ENCODE measurements at places on chromosomes 11 and 22. TPM values are rescaled to one million over a fixed set of nuclear protein-coding genes. Genes with fewer than 3 reads are reported as not detected.

GRCh38 chr11:126154691-126155090 is 56.8 kb downstream of the RPUSD4 start:
- peak; percentile 30 for DNase-seq

- DNase-seq: peak; percentile 84
Observed at GRCh38 chr11:64868904-64869570, 9.4 kb downstream of the EHD1 start.

DNA sequence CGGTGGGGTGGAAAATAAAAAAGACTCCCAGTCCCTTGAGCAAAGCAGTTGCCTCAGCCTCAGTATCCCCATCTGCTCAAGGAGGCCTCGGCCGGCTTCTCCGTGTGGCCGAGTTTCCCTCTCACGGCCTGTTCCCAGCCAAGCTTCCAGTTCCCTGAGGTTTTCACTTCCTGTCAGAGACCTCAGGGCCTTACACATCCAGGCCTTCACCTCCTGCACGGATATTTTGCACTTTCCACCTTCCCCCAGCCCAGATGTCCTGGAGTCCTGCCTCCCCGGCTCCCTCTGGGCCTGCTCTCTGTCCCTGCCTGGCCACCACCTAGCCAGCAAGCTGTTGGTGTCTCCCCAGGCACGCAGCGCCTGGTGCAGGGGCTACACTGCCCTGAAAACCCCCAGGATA is 41.1 kb upstream of the CD82 start:
- DNase-seq: no peak

GRCh38 chr22:40634119-40634903 is 2.2 kb downstream of the MRTFA start:
- no peak for DNase-seq

- DNase-seq: no peak
Observed at GRCh38 chr11:11567936-11568650, 53.7 kb downstream of the GALNT18 start.

DNA sequence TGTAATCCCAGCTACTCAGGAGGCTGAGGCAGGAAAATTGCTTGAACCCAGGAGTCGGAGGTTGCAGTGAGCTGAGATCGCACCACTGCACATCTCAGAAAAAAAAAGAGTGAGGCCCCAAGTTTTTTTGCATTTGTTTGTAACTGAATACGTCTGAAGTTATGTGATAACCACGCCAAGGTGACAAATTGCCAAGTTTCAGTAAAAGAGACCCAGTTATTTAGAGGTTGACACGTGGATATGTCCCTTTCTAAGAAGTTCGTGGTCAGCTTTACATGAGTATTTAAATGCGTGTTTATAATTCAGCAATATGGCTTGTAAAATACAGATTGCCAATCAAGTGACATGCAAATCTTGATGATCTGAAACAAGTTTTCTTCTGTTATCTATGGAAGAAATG is 8.0 kb downstream of the PPARA start:
- DNase-seq: no peak

DNA sequence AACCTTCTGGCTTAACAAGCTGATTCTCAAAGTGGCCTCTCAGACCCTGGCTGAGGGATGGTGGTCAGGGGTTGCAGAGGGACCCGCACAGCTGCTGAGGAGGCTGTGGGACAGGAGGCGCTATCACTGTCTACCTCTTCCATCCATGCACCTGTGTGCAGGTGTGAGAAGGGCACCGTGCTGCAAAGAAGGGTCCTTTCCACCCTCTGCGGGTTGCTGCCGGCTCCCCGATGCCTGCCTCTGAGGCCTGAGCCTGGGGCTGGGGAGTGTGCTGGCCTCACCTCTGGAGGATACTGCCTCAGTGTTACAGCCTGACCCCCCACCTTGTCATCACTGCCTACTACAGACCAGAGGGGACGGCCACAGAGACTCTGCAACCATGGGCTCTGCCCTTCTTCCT is 66.1 kb upstream of the B3GAT1 start:
- no peak for DNase-seq

- DNase-seq: no peak
Observed at GRCh38 chr22:45072322-45072903, 62.6 kb upstream of the PHF21B start.

- no peak for DNase-seq
Observed at GRCh38 chr11:86575208-86575855, 97.1 kb downstream of the ME3 start.

DNA sequence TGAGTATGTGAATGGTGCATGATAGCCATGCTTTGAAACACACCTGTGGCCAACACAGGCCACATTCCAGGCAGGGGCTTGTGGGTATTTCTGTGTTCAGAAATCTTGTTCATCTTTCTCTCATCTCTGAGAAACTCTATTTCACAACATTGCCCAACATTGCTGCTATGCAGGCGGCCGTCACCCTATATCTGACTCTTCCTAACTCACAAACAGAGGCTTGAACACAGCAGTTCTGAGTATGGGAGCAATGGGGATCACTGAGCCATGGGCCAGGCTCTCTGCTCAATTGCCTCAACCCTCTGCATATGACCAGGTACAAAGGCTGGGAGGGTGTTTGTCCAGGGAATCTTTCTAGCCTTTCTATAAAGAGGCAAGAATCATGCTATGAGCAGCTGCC is 259.9 kb downstream of the BUD13 start:
- DNase-seq: no peak

- DNase-seq: no peak
Observed at GRCh38 chr11:11163669-11164333, 189.2 kb downstream of the CSNK2A3 start.

DNA sequence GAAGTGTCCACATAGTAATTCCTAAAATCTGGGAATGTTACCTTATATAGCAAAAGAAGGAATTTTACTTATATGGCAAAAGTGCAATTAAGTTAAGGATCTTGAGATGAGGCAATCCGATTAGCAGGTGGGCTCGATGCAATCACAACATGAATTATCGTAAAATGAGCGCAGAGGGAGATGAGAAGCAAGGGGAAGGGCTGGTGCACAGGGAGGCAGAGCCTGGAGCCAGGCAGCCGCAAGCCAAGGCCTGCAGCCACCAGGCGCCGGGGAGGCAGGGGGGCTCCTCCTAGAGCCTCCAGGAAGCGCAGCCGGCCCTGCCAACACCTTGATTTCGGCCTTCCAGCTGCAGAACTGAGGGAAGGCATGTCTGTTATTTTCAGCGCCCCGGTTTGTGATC is 85.7 kb downstream of the CELSR1 start:
- no peak for DNase-seq

DNA sequence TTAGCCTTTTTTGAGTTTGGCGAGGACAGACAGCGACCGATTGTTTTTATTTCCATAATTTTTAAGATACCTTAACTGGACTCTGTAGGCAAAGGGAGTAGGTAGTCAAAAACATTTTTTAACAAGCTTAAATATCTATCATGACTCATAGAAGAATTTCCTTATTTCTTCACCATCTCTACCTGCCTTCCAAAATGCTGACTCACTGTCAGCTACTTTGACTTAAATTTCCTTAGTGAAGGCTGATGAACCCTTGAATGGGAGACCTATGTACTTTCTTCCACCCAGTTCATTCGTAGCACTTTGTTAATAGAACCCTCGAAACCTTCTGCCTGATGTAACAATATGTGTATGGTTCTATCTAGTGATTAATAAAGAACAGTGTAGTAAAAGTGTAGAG is 1.1 kb upstream of the MTMR2 start:
- no peak for DNase-seq

- DNase-seq: no peak
Observed at GRCh38 chr11:125300791-125301218, 136.3 kb downstream of the PKNOX2 start.

DNA sequence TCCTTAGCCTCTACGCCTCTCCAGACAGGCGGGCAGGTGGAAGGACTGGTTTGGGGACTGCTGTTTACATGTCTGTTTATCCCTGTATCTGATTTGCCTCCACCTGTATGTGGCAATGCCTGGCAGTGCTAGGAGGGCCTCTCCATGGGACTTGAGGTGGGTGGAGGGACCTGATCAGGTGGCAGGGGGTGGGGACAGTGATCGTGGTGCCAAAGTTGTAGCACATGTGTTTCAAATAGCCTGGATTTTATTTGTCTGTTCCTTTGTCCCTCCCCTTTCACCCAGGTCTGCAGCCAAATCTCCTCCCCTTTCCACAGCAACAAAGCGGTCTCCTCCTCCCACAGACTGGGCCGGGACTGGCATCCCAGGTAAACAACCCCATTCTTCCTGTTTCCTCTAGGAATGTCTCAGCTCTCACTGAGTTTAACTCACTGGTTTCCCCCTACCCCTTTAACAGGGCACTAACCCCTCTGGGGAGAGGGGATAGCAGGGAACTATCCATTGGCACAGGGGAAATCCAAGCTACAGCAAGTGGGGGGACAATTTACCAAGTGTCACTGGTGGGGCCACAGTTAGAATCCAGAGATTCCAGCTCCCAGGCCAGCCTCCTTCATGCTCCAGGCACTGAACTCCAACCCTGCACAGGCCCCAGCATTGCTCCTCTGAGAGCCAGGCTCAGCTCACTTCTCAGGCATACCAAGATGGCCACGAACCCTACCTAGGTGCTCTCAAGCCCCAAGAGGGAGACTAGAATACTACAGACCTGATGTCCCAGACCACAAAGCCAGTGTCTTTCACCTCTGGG is 22.9 kb upstream of the TLCD5 start:
- DNase-seq: no peak

GRCh38 chr11:75771646-75772410 is 3.2 kb downstream of the DGAT2 start:
- DNase-seq: peak; percentile 87

DNA sequence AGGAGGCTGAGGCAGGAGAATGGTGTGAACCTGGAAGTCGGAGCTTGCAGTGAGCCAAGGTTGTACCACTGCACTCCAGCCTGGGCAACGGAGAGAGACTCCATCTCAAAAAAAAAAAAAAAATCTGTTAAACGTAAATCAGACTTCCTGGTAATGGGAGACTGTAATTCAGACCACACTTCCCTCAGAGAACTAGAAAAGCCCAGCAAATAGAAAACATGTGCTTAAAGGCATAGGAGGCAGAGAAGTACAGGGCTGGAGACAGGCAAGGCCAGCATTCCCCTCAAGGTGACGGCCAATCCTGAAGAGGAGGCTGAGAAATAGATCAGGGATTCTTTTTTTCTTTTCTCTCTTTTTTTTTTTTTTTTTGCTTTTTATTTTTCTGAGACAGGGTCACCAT is 8.2 kb downstream of the GGT5 start:
- no peak for DNase-seq

DNA sequence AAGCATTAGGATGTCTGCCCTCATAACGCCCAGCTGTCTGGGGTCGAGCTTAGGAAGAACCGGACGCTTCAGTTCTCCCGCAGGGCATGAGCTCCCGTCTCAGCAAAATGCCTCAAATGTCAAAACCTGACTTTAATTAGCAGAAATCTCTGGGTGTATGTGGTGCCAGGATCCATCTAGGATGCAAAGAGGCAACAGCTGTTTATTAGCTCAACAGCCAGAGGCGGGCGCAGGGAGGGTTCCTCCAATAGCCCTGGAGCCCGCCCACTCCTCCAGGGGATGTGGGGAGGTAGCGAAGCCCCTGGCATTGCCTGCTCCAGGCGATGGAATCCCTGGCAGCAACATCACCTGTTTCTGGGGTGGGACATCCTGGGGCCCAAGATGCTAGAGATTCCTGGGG is 39.4 kb upstream of the RTL6 start:
- DNase-seq: no peak

- DNase-seq: no peak
Observed at GRCh38 chr22:45413013-45413367, 409 bp downstream of the SMC1B start.

GRCh38 chr11:125256541-125257189 is 92.1 kb downstream of the PKNOX2 start:
- no peak for DNase-seq

DNA sequence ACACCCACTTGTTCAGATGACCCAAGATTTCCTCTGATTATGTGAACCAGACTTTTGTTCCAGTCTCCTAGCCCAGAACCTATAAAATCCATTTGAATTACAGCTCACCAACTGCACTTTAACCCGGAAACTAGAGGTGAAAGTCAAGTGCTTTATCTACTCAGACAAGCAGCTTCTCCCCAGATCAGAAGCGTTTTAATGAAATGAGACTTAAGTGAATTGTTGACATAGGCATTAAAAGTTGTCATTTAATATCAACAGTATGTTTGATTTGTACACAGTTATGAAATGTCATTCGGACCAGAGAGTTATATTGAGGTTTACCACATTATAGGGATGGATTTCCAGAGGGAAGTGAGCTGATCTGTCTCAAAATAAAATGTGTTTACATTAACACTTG is 52.0 kb downstream of the CADM1 start:
- DNase-seq: no peak

- DNase-seq: no peak
Observed at GRCh38 chr22:41745968-41746367, 46.7 kb downstream of the MEI1 start.

DNA sequence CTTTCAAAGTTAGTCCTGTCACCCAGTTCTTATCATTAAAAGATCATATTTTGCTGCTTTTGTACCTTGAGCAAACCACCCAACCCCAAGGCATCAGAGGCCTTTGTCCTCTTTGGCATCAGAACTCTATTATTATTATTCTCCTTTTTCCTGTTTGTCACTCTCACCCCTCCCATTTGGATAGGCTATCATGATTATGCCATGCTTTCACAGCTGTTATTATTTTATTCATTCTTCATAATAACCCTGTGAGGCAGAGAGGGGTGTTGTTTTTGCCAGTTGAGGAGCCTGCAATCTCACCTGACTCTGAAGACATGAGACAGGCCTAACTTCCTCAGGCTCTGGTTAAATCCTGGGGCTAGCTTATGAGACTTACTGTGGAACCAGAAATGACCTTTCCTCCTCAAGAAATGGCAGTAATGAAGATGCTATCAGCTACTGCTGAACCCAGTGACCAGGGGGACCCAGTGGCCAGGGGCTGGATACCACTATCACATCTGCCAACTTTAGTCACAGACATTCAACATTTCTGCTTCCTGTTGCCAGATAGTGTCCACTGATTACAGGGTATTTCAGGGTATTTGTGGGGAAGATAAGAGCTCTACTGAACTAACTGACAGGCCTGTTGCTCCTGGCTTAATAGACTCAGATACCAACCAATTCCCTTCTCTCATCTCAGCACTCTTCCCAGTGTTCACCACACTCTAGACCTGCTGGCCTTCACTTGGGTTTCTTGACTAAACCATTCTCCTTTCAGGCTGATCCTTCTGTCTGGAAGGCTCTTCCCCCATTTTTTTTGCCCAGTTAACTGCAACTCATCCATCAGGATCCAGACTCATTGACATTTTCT is 11.8 kb upstream of the SWAP70 start:
- no peak for DNase-seq

- no peak for DNase-seq
Observed at GRCh38 chr11:61176446-61176845, 15.2 kb upstream of the VPS37C start.

- no peak for DNase-seq
Observed at GRCh38 chr11:225734-226453, 10.2 kb downstream of the SIRT3 start.

MN1 gene
- polyA plus RNA-seq: 0.33 TPM

HTATIP2 gene
- 24.3 TPM for polyA plus RNA-seq

F2 gene
- not detected for polyA plus RNA-seq

MED19 gene
- 14.0 TPM for polyA plus RNA-seq

MS4A8 gene
- polyA plus RNA-seq: 0.19 TPM

ART1 gene
- not detected for polyA plus RNA-seq

ARHGEF17 gene
- polyA plus RNA-seq: 17.0 TPM

OR51F1 gene
- not detected for polyA plus RNA-seq

RTN4RL2 gene
- 0.73 TPM for polyA plus RNA-seq

CNTF gene
- 0.11 TPM for polyA plus RNA-seq

CARD10 gene
- 5.7 TPM for polyA plus RNA-seq

C11orf42 gene
- not detected for polyA plus RNA-seq

SYT9 gene
- polyA plus RNA-seq: 0.02 TPM

Measured in spleen (tissue), 13 donors.